ENCODE measurements at places on chromosomes 4 and X. TPM values are rescaled to one million over a fixed set of nuclear protein-coding genes. Genes with fewer than 3 reads are reported as not detected.

The SPANXB1 gene
- total RNA-seq, result not detected

The ABCG2 gene
- total RNA-seq, result 0.21 TPM

The DKK2 gene
- not detected for total RNA-seq

The RP2 gene
- 15.3 TPM for total RNA-seq

The REELD1 gene
- not detected for total RNA-seq

The KCNE5 gene
- total RNA-seq, result not detected

The SMAD1 gene
- 39.2 TPM for total RNA-seq

The RNF150 gene
- total RNA-seq, result 3.2 TPM

The ADH1C gene
- 1.7 TPM for total RNA-seq

The DCLK2 gene
- total RNA-seq, result 3.4 TPM

The SOX3 gene
- total RNA-seq, result not detected

The MID2 gene
- 14.2 TPM for total RNA-seq

The RTL3 gene
- not detected for total RNA-seq

The SSX4 gene
- not detected for total RNA-seq

The KLHL34 gene
- total RNA-seq, result not detected

The HELT gene
- not detected for total RNA-seq

The HSFX3 gene
- not detected for total RNA-seq

The GAGE13 gene
- not detected for total RNA-seq

The MGAT4D gene
- not detected for total RNA-seq

The CLDN2 gene
- total RNA-seq, result 0.13 TPM

The LDB2 gene
- 0.46 TPM for total RNA-seq

The TACR3 gene
- not detected for total RNA-seq

The SPANXA2 gene
- 0.41 TPM for total RNA-seq

The STBD1 gene
- total RNA-seq, result 7.4 TPM

The NOX1 gene
- not detected for total RNA-seq

The RELL1 gene
- 60.7 TPM for total RNA-seq

The ITGB1BP2 gene
- 1.1 TPM for total RNA-seq

The SLITRK4 gene
- total RNA-seq, result 5.1 TPM

The BST1 gene
- total RNA-seq, result 3.4 TPM

The BANK1 gene
- 0.96 TPM for total RNA-seq

The SCML2 gene
- total RNA-seq, result 1.2 TPM

The CFP gene
- total RNA-seq, result not detected

The IGFBP7 gene
- 1,134 TPM for total RNA-seq

The CSAG1 gene
- total RNA-seq, result not detected

The APBB2 gene
- total RNA-seq, result 52.7 TPM

The TLR1 gene
- total RNA-seq, result 0.67 TPM

The TIGD4 gene
- total RNA-seq, result 0.14 TPM

The ANKRD50 gene
- 14.8 TPM for total RNA-seq

The SHISA3 gene
- 0.96 TPM for total RNA-seq

The LETM1 gene
- total RNA-seq, result 41.5 TPM

The MAP7D2 gene
- 2.0 TPM for total RNA-seq

The CCKAR gene
- total RNA-seq, result not detected

The FGF5 gene
- total RNA-seq, result 4.4 TPM

The RAB39B gene
- 5.4 TPM for total RNA-seq

The UGT2B17 gene
- not detected for total RNA-seq

The CT55 gene
- total RNA-seq, result not detected

The ARHGAP36 gene
- total RNA-seq, result not detected

The S100G gene
- total RNA-seq, result not detected

The TMPRSS11D gene
- not detected for total RNA-seq

The CSN1S1 gene
- not detected for total RNA-seq
